ENCODE measurements at places on chromosomes 3 and 15. TPM values are rescaled to one million over a fixed set of nuclear protein-coding genes. Genes with fewer than 3 reads are reported as not detected.

C3orf22 gene
- not detected for total RNA-seq

LRRC3B gene
- 0.16 TPM for total RNA-seq

DNA sequence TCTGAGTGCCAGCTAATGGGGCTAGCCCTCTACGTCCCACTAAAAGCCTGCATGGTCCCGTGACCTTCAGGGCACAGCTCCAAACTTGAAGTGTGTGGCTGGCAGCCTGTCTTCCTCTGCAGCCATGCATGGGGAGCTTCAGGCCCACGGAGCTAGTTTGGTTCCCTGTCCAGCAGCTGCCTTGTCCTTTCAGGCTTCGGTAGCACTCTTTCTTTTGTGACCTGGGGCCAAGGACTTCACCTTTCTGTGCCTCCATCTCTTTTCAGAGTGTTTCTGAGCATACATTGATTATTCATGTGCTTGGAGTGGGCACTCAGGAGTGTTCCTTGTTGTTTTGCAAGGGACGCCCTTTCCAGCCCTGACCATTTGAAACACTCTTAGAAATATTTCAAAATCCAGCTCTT is 155.2 kb downstream of the DNAJB8 start:
- DNase-seq = no peak

- no peak for DNase-seq
Measured at GRCh38 chr15:38073178-38073946, 138.9 kb downstream of the TMCO5A start.

QARS1 gene
- 189 TPM for total RNA-seq

GHSR gene
- total RNA-seq = not detected

DNA sequence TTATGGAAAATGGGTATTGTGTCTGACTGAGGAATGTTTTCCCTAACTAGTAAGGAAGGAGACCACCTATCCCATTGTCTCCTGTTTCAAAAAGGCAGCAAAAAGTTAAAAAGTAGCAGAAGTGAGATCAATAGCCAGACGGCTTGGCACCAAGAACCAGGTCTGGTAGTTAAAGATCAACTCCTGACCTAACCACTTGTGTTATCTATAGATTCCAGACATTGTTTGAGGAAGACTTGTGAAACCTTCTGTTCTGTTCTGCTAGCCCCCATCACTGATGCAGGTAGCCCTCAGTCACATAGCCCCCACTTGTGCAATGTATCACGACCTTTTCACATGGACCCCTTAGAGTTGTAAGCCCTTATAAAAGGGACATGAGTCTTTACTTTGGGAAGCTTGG is 46.3 kb upstream of the C2CD4B start:
- DNase-seq = no peak
